T-cell (primary cell): ENCODE measurements at places on chromosomes 12 and 14.
A peak's percentile ranks its signal among the peaks of the same experiment; 100 is the strongest.

DNA sequence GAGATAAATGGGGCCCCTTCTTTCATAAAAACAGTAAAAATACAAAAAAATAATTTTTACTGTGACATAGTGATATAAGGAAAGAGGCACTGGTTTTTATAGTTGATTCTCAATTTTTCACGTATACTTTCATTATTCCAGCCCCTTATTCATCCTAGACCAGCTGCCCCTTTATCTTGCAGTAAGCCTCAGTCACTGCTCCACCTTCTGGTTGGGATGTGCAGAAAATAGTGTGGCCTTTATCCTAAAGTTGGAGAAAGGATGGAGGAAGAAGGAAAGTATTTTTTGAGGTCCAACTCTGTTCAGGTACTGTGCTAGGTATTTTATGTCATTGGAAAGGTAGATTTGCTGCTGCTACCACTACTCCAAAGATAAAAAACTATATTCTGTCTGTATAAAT lies 172.7 kb downstream of the ANO6 start:
- DNase-seq: no peak

DNA sequence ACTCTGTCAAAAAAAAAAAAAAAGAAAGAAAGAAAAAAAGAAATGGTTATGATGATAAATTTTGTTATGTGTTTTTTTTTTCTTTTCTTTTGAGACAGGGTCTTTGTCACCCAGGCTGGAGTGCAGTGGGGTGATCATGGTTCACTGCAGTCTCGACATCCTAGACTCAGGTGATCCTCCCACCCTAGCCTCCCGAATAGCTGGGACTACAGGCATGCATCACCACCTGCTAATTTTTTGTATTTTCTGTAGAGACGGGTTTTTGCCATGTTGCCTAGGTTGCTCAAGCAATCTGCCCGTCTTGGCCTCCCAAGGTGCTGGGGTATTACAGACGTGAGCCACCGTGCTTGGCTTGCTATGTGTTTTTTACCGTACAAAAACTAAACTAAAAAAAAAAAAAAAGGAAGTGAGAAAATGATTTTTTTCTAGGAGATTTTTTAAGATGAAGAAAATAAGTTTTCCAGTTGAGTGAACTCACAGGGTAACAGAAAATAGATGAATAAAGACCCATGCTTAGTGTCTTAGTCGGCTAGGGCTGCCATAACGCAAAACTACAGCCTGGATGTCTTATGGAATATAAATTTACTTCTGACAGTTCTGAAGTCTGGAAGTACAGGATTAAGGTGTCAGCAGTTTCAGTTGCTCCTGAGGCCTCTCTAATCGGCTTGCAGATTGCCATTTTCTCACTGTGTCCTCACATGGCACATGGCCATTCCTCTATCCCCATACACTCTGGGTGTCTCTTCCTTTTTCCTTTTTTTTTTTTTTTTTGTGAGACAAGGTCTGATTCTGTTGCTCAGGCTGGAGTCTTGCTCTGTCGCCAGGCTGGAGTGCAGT lies 13.2 kb upstream of the APOF start:
- DNase-seq: no peak

GRCh38 chr12:49489720-49490119 lies 49.1 kb upstream of the KCNH3 start:
- no peak for DNase-seq

- DNase-seq: peak; percentile 36
Measured at GRCh38 chr12:67069451-67070306, 199.5 kb upstream of the CAND1 start.

DNA sequence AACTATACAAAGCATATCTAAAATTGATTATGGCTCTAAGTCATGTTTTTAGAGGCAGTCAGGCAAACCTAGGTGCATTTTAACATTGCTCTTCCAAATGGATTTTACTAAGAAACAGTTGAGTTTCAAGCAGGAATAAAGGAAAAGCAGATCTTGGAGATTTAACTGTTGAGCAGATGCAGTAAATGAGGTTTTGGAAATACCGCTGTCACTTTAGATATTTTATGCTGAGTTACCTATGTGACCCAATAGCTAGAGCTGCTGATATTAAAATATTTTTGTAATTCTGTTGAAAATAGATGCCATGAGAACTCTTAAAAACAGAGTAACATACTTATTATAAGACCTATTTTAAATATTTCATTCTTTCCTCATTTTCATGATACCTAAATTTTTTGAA lies 181.4 kb downstream of the SYT1 start:
- DNase-seq: no peak

DNA sequence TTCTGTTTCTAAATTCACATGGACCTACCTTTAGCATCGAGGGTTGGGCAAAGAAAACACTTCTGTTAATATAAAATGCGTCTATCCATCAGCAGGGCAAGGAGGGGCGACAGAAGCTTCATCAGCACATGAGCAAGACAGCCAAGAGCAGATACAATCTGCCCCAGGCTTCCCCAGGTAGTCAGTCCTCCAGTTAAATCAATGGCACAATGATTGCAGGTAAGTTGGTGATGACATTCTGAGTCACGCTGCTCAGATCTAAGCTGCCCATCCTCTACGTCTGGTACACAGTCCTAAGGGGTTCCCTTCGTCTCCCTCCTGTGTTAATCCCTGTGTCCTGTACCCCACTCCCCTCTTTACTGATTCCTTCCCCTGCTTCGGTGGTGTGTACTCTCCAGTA lies 38.8 kb downstream of the MAP3K9 start:
- no peak for DNase-seq

- DNase-seq: no peak
Measured at GRCh38 chr14:64947710-64948611, 5.4 kb upstream of the GPX2 start.

- DNase-seq: no peak
Measured at GRCh38 chr12:86774841-86775388, 518.7 kb upstream of the MGAT4C start.

GRCh38 chr14:96303981-96304380 lies 48.0 kb downstream of the BDKRB1 start:
- DNase-seq: no peak

DNA sequence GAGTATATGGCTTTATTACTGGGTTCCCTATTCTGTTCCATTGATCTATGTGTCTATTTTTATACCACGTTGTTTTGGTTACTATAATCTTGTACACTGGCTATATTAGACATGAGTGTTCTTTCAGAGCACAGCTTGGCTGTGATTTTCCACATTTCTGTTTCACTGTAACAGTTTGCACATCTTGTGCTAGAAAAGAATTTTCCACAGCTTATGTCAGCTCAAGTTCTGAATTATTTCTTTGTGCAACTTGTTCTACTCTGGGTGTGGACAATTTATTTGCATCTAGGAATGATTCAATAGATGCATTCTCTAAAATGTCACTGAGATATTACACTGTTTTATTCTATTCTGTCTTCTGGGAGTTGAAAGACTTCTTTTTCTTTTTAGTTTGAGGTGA lies 28.4 kb upstream of the OR5AU1 start:
- DNase-seq: no peak

- DNase-seq: no peak
Measured at GRCh38 chr14:30283822-30284446, 275.0 kb upstream of the G2E3 start.

GRCh38 chr12:115639648-115640012 lies 637.9 kb downstream of the MED13L start:
- no peak for DNase-seq

GRCh38 chr14:86141966-86142365 lies 612.0 kb downstream of the FLRT2 start:
- DNase-seq: no peak

- no peak for DNase-seq
Measured at GRCh38 chr12:117329756-117330155, 31.7 kb downstream of the NOS1 start.

- no peak for DNase-seq
Measured at GRCh38 chr14:62364800-62365280, 602.6 kb downstream of the SNAPC1 start.

- DNase-seq: no peak
Measured at GRCh38 chr12:39267886-39268285, 175.0 kb downstream of the KIF21A start.

DNA sequence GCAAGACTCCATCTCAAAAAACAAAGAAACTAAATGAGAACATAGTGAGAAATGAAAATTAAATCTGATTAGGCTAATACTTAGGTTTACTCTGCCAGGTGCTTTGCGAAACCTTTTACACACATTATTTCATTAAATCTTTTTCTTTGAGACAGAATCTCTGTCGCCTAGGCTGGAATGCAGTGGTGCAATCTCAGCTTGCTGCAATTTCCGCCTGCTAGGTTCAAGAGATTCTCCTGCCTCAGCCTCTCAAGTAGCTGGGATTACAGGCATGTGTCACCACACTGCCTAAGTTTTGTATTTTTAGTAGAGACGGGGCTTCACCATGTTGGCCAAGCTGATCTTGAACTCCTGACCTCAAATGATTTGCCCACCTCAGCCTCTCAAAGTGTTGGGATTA lies 21.9 kb upstream of the EEA1 start:
- no peak for DNase-seq

DNA sequence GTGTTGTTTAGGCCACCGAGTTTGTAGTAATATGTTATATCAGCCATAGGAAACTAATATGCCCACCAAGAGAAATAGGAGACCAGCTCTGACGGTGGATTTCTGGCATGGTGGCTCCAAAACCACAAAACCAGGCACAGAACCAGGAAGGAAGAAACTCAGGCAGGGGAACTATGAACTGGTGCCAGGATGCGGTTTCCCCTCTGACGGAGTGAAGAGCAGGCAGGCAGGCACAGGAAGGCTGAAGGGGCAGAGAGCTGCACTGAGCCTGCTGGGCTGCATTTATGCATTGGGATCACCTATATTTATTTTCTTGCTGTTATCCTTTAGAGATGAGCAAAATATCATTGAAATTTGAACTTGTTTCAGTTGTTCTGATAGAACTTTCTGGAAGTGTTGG lies 479.4 kb downstream of the VRK1 start:
- no peak for DNase-seq

DNA sequence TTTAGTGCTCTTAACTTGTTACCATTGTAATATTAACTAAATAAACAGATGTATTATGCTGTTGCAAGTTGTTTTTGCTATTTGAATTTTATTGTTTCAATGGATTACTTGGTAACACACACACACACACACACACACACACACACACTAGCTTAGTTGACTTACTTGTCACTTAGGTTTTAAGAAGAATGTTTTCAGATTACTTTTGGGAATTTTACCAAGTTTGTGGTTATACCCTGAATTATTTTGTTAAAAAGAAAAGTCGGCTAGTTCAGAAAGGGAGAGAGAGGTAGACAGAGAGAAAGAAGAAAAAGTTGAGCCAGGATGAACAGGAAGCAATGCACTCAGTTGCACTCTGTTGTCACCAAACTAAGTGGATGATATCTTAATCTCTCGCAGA lies 5.3 kb downstream of the SSTR1 start:
- no peak for DNase-seq

- DNase-seq: no peak
Measured at GRCh38 chr12:125685915-125686314, 620.7 kb downstream of the AACS start.

GRCh38 chr12:13097491-13098011 lies 5.9 kb downstream of the GSG1 start:
- DNase-seq: no peak

DNA sequence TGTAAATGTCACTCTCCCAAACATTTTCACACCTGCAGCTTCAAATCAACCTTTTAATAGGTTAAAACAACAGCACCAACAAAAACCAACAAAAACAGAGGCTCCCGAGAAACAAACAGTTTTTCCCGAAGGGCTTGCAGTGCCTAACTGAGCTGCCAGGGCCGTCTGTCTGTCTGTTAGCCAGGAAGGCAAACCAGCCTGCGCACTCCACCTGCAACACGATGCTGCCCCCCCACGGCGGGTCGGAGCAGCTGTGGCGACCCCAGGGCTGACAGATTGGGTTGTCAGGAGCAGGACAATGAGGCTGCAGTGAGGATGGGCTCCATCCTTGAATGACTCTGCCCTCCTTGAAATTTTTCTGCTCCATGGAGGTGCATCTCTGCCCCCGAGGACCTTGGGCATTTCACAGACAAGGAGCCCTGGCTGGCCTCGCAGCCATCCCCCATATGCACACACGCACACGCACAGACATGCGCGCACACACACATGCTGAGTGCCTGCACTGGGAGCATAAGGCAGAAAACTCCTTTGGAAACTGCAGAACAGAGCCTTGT lies 2.6 kb downstream of the RTL1 start:
- DNase-seq: no peak

DNA sequence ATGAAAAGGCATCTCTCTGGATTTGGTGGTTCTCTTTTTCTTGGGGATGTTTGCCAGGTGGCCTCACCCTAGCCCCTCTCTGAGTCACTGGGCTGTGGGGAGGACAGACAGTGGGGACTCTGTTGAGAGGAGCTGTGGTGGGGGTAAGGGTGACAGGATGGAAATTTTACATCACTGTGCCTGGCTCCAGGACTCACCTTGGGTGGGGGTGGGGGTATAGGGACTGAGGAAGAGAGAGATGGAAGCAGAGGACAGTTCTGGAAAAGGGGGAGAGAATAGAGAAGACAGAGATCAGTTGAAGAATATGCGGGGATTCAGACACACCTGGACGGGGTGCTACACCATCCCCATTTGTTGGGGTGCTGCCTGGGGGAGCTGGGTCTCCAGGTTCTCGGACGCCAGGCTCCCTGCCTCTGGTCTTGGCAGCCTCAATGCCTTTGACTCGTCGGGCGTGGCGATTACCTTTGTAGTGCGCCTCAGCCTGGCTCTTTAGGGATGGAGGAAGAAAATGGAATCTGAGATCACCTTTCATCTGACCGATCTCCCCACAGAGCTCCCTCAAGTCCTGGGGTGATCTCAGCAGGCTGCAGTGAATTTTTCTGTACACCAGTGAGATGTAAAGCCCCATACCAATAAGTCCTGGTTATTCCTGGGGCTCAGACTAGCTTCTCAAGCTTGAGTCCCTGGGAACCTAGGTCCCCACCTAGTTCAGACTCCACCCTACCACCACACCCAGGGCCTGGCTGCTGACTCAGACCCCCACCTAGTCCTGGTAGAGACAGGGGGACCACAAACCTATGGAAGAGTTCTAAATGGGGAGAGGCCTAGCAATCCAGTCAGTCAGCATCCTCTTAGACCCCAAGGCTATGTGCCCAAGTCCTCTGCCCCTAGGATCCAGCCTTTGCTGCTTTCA lies 9.6 kb upstream of the GPR84 start:
- DNase-seq: no peak

GRCh38 chr12:110957159-110957558 lies 36.8 kb upstream of the MYL2 start:
- no peak for DNase-seq

- no peak for DNase-seq
Measured at GRCh38 chr12:58727521-58727920, 192.8 kb downstream of the LRIG3 start.

GRCh38 chr14:22689199-22689598 lies 45.0 kb upstream of the OR6J1 start:
- DNase-seq: no peak

DNA sequence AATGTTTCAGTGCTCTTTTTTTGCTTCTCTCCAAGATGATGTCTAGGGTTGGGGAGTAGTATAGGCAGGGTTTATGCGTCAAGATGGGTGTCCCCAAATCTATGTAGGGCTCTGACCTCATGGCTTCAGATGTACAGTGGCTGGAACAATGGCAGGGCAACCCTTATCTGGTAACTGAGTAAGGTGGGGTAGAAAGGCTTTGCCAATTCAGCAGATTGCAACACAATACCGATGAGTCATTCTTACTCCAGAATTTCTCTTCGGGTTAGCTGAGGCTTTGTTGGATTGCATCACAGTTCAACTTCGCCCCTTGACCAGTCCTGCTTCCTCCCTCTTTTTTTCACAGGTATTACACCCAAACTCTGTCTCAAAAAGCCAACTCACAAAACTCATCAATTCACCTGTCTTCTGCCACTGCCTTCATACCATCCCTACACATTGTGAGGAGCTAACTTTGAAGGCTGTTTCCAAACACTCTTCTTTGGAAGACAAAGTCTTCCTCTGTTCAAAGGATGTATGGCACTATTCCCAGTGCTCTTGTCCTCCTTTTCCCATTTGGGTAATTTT lies 190.2 kb upstream of the CNOT2 start:
- DNase-seq: no peak
